ENCODE measurements at places on chromosomes 7 and 10.

DNA sequence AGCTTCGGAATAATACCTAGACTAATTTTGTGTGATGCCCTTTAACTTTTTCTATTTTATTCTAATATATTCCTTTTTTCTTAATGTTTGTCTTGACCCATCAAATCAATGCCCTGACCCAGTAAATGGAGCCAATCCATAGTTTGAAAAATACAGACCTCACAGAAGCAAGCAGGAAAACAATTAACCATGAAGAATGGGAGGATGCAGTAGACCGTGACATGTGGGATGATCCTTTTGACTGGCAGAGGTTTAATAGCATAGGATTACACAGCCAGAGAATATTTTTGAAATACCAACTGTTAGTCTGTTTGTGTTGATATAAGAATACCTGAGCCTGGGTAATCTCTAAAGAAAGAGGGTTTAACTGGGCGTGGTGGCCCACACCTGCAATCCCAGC, 142.6 kb upstream of the NEBL start:
- DNase-seq: no peak

DNA sequence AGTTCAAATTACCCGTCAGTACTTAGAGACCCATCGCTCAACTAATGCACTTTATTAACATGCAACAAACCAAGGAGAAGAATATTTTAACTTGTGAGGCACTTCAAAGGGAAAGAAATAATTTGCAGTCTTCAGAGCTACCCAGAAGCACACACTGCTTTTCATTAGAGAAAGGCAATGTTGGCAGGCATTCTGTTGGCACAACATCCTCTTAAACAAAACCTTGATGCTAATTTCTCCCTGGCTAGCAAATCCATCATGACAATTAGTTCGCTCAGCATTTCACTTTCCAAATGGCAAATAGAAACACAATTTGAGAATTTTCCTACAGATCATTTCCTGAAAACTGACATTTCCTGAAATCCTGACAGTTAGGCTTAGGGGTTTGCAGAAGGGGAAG, 155.6 kb upstream of the FAM13C start:
- peak; percentile 78 for DNase-seq

- no peak for DNase-seq
Measured at GRCh38 chr10:71084818-71085126, 127.6 kb upstream of the UNC5B start.

GRCh38 chr7:50775836-50776235, 6.9 kb downstream of the GRB10 start:
- DNase-seq: no peak

GRCh38 chr10:14749070-14749809, 25.5 kb downstream of the FAM107B start:
- no peak for DNase-seq

DNA sequence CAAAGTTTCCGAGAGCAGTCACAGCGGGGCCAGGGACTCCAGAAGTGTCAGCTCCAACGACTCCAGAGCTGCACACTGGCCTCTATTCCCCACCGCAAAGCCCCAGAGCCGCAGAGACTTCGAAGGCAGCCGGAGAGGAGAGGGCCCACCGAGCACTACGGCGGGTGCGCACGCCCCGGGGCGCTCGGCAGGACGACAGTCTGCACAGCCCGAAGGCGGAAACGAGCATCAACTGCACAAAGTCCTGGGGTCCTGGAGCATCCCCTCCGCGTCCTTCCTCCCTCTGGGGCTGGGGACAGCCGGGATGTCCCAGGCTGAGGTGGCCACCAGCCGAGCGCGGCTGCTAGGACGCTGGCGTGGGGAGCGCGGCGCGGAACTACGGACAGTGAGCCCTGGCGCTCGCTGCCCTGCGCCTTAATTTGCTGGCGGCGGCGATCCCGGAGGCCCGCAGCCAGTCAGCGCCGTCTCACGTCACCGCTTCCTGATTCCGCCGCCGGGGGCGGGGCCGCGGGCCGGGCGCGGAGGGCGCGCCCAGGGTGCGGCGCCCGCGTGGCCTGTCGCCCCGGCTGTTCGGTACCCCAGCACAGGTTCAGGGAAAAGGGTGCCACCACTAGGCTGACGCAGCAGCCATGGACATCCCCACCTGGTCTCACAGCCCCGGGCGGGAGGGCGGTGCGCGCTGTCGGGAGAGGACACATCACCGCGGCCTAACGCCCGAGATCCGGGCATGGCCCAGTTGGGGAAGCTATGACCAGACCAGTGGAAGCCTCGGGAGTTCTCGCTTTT, at the start of gene TBX20:
Gene TBX20 (minus strand): TSS at position 391 of the 786 bp plus-strand sequence. CDS start 480 bp downstream, outside the sequence.
- no peak for DNase-seq

DNA sequence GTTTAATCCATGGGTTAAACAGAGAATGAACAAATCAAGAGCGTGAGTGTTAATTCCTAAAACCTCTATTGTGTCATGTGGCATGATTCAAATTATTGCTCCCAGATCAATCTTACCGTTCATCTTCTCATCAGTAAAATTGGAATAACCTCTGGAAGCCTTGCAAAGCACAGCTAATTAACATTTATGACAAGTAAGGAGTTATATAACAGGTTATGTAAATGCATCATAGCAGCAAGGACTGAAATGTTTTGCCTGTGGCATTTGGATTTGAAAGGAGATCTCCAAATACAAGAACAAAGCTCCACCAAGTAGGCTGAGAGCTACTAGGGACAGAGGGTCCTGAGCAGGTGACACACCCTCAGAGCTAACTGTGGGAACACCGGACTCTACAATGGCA, 502.9 kb upstream of the CELF2 start:
- DNase-seq: no peak

DNA sequence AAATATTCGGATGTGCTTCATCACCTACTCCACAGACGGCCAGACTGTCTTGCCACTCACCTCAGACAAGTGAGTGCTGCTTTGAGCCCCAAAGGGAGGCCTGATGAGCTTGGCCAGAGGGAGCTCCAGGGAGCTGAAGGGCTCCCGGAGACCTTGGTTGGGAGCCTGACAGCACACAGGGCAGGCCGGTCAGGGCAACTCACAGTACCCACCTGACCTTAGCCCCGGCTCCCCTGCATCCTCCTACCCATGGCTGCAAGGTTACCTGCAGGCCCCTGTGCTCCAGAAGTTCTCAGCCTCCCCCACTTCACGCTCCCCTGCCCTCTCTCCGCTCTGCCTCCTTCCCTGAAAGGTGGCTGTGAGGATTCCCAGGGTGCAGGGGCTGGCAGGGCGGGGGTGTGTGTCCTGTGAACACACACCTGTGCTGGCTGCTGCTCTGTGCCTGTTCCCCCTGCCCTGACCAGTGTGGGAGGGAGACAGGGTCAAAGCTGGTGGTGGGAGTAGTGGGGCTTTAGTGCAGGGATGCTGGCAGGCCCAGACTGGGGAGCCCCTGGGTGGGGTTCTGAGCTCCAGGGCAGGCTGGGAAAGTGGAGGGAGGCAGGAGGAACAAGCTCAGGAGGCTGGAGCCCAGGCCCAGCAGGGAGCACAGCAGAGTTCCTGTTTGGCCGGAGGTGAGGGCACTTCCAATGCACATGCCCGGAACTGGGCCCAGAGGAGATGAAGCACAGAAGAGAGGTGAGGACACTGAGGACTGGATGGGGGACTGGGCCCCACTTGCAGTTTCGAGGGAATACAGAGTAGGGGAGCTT, 7.2 kb downstream of the ANTXRL start:
- no peak for DNase-seq

DNA sequence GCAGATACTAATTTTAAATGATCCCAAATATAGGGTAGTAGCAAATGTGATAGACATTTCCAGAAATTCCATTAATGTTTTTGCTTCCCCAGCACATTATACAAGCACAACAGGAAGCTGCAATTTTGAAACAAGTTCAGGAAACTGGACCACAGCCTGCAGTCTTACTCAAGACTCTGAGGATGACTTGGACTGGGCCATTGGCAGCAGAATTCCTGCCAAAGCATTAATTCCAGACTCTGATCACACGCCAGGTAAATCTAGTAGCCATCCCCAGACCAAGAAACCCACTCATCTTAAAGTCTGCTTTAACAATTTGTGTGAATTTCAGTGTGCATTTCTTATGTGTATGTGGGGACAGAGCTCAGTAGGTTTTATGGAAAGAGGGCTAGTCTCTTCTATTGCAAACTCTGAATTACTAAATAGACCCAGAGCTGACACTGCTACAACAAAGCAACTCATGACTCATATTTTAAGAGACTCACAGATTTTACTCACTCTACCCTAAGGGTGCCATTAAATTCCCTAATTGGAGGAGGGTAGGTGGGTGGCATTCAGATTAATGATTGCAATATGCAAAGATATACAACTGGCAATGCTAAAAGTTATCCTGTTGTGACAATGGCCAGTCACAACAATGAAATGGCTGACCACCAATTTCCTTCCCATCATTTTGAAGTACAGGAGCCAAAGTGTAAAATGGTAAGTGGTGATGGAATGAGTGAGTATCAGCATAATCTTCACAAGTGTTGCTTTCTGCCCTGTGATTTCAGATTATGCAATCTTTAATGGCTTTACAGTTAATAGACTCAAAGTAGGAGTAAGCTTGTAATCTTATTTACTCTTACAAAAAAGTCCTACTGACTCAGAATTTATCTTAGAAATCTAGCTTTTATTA, 317.6 kb upstream of the PLXDC2 start:
- DNase-seq: no peak

DNA sequence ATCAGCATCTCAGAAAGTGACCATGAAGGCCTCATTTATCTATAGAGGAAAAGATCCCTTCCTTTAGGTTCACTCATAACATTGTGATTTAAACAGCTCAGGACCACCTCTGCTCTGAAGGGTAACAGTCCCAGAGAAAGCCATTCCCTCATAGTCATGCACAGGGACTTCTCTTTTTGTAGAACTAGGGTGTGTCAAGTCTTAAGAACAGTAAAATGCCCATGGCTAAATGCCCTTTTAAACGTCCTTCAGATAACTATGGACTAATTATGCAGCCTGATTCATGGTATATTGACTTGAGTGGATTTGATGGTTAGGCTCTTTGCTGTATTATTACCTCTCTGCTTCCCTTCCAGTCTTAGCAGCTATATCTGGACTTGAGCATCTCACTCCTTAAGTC, 337.8 kb downstream of the SORCS1 start:
- no peak for DNase-seq

DNA sequence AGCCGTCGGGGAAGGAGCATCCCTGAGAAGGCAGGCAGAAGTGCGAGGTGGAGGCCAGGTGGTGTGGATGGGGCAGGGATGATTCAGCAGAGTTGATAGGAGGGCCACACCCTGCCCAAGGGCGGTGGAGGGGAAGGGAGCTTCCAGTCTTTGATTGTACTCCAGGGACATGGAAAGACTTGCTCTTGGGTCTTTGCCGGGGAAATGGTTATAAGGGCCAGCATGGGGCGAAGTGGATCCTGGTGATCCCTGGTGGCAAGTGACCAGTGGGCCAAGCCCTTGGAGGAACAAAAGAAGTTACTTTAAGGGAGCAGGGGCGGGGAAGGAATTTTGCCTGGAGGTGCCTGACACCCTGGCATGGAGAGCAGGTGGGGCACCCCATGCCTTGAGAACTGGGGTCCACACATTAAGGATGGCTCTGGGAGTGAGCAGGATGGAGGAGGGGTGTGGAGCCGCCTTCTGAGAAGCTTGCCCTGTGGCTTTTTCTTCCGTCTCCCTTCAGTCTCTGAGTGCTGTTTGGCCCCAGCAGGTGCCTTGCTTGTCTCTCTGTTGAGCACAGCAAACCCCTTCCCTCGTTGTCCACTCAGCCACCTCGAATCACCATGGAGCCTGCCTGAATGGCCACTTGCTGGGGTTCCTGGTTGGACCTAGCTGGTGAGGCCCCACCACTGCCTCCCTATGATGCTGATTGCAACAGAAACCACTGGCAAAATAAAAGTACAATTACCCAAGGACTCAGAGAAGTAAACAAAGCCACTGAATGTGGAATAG, 83.9 kb downstream of the RAMP3 start:
- DNase-seq: no peak

GRCh38 chr10:11231285-11231684, 213.6 kb downstream of the CELF2 start:
- no peak for DNase-seq

DNA sequence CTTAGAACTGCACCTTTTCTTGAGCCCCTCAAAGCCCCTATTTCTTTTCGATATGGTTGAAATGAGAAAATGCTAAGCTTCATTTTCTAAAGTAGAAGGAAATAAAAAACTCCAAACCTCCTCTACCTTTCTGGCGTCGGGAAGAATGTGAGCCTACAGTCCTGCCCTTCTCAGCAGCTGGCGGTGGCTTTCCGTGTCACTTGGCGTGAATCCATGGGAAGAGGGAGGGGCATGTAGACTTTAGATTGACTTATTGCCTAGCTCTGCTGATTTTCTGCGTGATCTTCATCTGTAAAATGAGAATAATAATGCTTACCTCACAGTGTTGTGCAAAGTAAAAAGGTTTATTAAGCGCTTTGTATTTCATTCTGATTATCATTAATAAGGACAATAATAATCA, 35.0 kb downstream of the PRR15 start:
- DNase-seq: no peak

- DNase-seq: no peak
Measured at GRCh38 chr7:47953822-47954221, 5.6 kb upstream of the PKD1L1 start.

DNA sequence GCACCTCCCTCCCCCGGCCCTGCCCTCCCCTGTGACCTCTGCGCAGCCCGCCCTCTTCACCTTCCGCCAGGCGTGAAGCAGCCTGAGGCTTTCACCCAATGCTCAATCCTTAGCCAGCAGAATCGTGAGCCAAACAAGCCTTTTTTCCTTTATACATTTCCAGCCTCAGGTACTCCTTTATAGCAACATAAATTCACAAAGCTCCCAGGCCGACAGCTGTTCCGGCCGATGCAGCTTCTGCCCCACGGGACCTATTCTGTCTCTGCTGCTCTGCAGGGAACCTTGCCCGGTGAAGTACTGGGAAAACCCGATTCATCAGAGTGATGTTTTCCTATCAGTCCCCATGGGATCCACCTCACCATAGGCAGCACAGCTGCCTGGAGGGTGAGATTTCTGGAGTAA, 87.4 kb downstream of the CHST15 start:
- DNase-seq: no peak

DNA sequence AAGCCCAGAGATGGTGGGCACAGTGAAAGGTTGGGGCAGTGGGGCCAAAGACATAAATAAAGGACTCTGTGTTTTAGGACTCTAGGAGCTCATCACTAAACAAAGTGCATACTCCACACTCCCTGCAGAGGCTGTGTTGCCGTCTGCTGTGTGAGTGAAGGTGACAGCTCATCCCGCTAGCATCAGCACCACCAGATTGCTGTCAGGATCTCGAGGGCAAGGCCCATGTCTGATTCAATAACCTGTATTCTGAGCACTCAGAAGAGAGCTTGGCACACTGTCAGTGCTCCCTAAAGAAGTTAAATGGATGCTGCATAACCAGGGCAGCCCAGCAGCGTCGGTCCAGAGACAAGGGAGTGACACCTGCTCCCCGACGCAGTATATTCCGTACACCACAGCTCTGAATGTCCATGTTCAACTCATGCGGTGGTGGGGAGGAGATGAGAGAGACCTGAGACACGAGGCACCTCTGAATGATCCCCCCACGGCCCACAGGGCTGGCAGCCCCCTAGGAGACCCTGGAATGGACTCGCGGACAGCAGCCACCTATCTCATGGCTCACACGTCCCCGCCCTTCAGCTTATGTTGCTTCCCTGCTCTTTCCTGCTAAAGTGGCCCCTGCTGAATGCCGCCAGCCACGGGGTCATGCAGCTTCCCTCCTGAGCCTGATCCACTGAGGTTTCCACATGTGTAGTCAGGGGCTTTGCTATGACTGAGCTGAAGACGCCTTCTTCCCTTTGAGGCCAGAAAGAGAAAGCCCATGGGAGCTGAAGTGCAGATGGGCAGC, 132.7 kb upstream of the KCNMA1 start:
- DNase-seq: no peak

Data from anterior cingulate cortex (tissue), 58 donors.